ENCODE measurements at places on chromosomes 16 and 17.

- DNase-seq = no peak
Observed at GRCh38 chr17:26809033-26809432, 484.9 kb upstream of the WSB1 start.

DNA sequence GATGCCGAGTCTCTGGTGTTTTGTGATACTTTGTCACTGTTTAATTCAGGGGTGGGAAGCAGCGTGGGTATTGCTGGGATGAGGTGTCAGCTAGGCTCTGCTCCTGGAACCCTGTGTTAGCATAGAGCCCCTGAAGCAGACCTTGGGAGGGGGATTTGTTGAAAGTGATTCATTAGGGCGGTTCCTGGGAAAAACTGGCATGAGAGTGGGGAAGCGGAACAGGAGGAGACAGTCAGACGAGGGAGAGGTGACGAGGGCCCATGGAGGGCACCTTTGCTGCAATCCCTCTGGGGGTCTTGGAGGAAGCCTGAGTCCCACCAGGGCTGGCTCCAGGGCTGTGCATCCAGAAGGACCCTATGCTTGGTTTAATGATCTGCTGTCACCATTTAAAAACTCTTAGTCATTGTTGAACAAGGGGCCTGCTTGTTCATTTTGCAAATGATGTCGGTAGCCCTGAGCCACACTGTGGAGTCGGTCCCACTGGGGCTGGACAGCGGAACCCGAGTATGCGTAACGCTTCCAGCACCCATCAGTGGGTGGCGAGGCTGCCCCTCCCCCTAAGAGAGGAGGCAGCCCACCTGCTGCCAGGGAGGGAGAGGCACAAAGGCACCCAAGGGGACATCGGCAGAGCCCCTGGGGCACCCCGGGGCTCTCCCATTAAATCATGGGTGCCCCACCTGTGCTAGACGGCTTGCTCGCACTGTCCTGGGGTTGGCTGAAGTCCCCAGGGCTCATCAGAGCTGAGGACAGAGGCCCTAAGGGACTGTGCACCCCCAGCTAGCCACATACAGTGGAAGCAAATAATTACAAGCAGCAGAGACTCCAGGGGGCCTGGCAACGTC is 35.4 kb downstream of the WFDC1 start:
- no peak for DNase-seq

DNA sequence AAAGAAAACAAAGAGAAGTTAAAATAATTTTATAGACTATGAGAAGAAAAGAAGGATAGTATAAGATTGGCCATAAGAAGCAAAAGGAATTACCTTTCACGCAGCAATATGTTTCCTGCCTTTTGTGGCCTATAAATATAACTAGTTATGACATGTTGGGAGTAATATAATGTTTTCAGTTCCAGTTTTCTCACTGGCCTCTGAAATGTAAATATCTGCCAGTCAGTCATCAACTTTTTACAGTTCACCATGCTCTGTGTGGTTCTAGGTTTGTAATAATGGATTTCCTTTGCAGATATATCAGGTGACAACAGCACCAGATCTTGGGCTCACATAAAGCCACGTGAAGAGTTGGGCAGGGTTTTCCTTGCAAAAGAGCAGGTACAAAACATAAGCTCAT is 94.3 kb downstream of the ABCA8 start:
- DNase-seq = no peak

DNA sequence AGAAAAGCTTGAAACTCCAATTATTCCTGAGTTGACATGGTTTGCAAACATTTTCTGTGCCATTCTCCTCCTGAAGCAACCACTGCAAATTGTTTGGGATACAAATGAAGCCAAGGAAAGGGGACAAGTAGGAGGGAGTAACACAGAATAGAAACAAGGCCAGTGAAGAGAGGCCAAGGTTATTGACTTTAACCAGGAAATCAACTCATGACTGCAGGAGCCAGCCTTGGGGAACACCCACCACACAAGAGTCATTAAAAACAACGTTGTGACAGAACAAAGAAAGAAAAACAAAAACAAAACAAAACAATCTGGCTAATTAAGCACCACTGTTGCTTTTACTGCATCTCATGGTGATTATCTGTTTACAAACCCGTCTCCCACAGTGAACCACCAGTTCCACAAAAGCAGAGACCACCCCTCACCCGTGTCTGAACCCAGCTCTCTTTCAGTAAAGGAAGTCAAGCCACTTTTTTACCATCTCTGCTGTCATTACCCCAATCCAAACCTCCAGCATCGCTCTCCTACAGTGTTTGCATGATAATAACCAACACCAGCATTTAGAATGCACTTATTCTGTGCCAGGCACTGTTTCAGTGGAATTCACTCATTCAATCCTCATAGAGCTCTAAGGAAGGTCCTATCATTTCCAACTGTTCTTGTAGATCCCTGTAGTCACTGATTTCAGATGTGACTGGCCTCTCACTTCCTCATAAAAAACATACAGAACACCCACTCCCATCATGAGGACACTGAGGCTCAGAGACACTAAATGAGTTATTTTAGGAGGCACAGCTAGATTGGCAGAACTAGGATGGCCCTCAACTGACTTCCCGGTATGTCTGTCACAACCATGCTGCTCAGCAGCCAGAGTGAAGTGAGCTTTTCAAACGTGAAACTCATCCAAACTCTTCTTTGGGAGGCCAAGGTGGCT is 2.0 kb downstream of the ZDHHC1 start:
- DNase-seq = no peak
